GM13976 (cell line): ENCODE measurements at places on chromosomes 12 and 14.

GRCh38 chr12:25585021-25585523 lies 32.0 kb upstream of the LMNTD1 start:
- no peak for DNase-seq

- no peak for DNase-seq
Measured at GRCh38 chr14:76837524-76837923, 11.3 kb downstream of the LRRC74A start.

DNA sequence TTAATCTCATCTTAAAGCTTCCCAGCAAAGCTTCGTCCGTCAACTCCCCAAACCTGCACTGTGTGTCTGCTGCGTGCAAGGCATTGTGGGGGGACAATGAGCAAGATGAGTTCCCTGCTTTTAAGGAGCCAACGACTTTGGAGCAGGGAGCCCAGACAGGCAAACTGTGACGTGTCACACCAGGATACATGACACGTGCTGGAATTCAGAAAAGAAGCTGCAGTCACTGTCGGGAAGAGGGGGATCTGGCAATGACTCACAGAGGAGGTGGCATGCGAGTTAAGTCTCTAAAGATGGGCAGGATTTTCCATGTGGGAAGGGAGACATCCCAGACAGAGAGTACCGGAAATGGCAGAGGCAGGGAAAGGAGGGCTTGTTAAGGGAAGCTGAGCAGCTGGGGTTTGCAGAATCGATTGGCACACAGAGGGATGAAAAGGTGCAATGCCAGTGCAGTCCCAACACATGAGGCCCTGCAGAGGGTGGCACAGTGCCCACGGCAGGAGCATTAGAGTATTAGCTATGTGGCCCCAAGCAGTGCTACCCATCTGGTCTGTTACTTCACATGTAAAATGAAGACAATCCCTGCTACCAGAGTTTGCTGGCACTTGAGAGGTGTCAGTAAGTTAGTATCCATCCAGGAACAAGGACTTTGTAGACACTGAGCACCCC lies 52.9 kb downstream of the SETD3 start:
- no peak for DNase-seq

DNA sequence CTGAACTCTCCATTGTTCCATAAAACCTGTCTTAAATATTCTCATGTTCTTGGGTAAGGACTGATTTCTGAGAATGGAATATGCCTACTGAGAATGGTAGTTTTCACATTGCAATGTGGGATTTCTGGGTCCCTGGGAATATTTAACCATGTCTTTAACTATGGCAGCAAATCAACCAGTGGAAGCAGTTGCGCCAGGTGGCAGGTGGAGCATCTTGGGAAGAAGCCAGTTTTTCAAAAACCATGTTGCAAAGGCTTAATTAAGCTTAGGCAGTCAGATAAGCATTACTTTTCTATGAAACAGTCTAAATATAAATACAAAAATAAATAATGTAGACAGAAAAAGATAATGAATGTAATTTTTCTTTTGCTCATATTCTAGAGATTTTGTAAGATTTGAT lies 448.1 kb downstream of the ADAMTS20 start:
- no peak for DNase-seq

DNA sequence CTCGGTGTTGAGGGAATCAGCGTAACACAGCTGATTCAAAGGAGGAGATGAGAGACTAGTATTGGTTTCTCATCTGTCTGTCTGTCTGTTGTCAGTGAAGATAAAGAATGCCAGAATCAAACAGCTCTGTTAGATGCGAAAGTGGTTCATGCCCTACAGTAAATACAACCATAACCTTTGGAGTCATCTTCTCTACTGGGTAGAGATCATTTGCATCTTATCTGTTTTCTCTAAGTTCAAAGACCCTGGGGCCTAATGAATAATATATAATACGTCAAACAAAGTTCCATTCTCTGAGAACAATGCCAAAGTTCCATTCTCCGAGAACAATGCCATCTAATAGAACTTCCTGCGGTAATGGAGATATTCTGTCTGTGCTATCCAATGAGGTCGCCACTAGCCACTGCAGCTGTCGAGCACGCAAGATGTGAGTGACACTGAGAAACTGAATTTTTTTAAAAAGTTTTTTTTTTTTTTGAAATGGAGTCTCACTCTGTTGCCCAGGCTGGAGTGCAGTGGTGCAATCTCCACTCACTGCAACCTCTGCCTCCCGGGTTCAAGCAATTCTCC lies 6.6 kb downstream of the IL31 start:
- DNase-seq: no peak

DNA sequence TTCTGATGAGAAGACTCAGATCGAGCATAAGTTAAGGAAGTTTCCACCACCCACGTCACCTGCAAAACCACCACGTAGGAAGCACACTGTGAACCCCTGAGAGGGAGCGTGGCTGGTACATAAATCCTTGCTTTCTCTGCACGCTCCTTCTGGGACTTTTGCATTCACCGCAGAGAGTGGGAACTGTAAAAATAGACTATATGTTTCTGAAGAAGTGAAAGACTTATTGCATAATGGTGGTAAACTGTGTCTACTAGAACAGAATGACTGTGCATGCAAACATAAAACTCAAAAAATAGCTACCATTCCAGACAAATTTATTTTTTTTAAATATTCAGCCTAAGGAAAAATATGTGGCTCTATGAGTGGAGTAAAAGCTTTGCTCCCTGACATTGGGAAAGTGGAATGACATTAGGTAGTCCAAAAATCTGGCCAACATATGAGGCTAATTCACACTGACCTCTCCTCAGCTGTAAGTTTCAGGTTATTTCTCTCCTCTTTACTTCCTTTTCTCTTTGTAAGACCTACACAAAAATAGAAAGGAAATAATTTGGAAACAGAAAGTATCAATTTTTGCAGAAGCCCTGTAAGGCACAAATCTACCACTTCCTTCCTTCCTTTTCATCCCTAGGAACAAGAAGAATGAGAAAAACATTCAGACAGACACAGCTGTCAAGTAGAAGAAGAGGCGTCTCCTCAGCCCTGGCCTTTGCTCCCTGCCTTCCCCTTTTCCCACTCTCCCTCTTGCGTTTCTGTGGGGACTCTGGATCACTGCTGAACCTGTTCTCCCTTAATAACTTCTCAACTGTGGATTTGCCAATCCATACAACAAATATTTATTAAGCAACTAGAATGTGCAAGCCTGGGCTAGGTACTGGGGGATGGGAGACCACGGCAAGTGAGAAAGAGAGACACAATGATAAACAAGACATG lies 264.3 kb upstream of the FOXN3 start:
- DNase-seq: peak; percentile 42

DNA sequence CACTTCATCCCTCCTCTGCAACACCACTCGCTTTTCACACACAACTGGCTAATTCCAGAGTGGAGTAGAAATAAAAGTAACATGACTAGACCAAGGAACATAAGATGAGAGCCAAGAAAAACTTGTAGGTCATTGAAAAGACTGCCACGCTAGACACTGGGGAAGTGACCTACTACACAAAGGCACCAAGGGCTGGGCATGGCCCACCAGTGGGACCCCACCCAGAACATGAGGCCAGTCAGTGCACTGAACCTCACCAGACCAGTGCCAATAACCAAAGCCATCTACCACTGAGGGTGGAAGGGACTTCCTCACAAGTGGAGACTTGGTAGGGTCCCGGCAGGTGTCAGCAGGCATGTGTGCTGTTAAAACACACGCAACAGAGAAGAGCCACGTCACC lies 19.7 kb downstream of the FBLN5 start:
- DNase-seq: no peak

GRCh38 chr12:66852765-66853164 lies 173.9 kb upstream of the GRIP1 start:
- no peak for DNase-seq

- no peak for DNase-seq
Measured at GRCh38 chr12:19979584-19979983, 388.8 kb upstream of the PDE3A start.

GRCh38 chr14:68241862-68242487 lies 422.4 kb downstream of the RAD51B start:
- DNase-seq: no peak

GRCh38 chr12:67853204-67853603 lies 136.0 kb upstream of the IFNG-AS1 start:
- DNase-seq: no peak

GRCh38 chr12:116210762-116211161 lies 66.7 kb downstream of the MED13L start:
- no peak for DNase-seq

DNA sequence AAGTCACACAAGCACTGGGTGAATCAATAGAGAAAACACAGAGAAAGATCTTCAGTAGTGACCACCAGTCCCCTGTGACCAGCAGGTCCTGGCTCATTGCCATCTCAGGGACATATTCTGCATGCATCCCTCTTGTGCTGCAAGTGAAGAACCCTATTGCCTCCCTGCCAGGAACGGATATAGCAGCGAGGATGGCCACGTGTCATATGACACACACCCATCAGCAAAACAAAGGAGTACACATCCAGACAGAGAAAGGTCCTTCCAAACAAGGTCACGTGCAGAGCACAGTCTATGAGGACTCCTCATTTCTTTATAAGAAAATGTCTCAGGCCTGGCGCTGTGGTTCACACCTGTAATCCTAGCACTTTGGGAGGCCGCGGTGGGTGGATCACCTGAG lies 638.4 kb downstream of the FLRT2 start:
- DNase-seq: no peak

GRCh38 chr12:25677232-25677937 lies 124.3 kb upstream of the LMNTD1 start:
- no peak for DNase-seq

DNA sequence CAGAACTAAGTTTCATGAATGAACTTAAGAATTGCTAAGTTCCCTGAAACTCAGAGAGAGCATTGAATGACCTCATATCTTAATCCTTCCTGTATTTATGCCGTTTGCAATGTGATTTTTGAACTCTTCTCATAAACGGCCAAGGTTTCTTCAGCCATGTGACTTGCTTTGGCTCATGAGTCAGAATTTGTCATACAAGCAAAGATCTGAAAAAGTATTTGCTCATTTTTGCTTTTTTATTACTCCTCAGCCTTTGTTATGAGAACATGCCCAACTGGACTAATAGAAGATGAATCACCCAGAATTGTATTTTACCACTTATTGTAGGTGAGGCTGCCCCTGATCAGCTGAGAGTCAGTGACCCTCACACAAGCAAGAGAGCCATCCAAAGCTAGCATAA lies 693.8 kb downstream of the BCL11B start:
- no peak for DNase-seq

- no peak for DNase-seq
Measured at GRCh38 chr14:78254911-78255461, 84.8 kb downstream of the NRXN3 start.

DNA sequence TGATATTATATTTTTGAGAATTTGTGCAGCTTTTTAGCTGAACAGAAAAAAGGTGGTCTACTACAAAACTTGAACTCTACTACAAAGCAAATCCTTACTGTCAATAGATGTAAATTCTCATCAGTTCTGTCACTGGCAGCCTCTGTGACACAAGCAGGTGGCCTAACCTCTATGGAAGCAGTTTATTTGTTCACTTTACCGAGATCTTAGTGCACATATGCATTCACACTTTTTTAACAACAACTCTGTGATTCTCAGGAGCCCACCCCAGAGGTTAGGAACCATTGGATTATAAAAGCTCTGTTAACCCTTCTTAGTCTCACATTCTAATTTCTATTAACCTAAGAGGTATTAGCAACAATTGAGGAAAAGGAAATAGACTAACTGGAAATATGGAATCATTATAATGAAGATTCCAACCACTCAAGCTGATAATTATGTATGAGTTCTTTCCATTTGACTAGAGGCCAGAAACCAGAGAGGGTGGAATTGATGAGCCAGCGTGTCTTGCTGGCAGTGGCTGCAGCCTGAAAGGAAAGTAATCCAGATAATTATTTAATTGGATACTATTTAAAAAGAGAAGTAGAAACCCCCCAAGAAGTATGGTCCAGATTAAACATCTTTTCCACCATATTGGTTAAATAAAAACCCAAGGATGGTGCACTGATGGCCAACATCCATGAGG lies 451.1 kb downstream of the TMEM117 start:
- no peak for DNase-seq

DNA sequence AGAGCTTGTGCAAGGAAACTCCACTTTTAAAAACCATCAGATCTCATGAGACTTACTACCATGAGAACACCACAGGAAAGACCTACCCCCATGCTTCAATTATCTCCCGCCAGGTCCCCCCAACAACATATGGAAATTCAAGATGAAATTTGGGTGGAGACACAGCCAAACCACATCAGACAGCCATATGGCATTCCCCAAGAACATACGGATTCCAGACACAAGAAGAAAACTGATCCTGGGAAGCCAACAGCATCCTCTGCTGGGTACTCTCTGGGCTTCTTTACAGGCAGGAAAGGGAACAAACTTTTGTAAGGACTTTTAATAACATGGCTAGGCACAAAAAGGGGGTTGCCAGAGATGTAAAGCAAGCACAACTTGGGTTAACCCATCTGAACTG lies 127.2 kb downstream of the TMEM132C start:
- no peak for DNase-seq

DNA sequence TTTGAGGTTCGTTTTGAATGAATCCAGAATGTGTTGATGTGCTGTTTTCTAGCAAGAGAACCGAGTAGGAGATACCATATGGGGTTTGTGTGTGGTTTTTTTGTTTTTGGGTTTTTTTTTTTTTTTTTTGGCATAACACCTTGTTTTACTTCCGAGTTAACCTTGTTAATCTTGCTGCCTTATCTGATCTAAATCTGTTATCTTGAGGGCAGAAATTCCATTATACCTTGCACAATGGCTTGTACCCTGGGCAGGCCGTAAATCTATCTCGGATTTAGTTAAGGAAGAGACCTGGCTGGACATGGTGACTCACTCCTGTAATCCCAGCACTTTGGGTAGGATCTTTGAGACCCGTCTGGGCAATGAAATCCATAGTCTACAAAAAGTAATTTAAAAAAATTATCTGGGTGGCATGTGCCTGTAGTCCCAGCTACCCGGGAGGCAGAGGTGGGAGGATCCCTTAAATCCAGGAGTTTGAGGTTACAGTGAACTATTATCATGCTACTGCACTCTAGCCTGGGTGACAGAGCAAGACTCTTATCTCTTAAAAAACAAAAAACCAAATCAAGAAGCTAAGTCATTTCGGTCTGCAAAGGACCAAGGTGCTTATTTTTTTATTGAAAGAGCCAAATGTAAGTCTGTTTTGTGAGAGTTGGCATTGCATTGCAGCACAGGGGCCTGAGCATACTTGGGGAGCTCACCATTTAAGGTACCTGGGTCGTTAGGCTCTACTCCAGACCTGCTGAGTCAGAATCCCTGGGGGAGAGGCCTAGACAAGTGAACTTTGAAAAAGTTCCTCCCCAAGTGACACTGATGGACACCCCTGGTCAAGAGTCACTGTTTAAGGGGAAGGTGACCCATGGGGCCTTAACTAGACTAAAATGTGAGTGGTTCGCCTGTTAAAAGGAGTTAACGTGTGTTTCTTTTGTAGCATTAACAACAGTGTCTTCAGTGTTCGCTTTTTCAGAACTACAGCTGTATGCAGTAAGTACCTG lies 6.7 kb downstream of the DLST start:
- no peak for DNase-seq

- DNase-seq: no peak
Measured at GRCh38 chr14:68246074-68246785, 426.7 kb downstream of the RAD51B start.

DNA sequence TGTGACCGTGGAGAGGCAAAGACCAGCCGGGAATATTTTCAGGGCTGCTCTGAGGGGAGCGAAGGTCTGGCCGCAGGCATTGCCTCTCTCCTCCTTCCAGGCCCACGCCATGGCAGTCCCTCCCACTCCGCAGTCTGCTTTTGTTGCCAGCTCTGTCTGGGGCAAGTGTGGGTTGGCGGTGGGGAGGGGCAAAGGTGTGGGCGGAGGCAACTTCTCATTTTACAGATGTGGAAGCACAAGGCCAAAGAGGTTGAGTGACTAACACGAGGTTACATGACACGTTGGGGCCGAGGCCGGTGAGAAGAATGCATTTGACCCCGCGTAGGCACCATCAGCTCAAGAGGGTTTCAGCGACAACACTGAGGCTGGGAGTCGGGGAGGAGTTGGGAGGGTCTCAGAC lies 6.1 kb upstream of the FAIM2 start:
- DNase-seq: no peak
